CD4-positive, alpha-beta T cell treated with Interleukin-1 beta for 1 hour (primary cell): ENCODE measurements at places on chromosomes 7 and 10.

DNA sequence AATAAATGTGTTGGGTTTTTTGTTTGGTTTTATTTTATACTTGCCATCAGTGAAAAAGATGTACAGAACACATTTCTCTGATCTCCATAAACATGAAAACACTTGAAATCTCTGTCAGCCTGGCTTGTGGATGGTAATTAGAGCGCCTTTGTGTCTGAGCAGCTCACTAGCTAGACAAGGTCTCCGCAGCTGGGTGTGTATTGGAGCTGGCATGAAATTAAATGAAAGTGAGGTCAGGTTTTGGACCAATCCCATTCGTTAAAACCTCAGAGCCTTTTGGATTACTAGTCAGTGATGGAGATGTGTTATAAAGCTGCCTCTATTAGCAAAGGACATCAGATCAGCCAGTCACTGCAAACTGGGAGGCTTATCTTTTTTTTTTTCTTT lies 2.7 kb downstream of the FRAT1 start:
- no peak for DNase-seq

DNA sequence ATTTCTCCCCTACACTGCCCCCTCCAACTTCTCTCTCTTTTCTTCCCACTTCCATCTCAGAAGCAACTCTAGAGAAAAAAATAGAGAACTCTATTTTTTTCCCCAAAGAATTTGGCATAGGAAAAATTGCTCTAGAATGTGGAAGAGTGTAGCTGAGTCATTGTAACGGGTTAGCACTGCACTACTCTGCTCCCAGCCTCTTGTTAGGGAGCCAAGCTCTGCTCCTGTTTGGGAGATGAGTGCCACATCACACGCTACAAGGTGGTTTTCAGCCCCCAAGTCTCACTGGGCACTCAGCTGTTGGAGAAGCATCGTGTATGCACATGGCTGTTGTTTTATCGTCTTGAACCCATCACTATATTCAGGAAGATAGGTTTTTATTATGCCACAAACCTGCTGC lies 136.4 kb downstream of the BMPER start:
- DNase-seq = no peak

- no peak for DNase-seq
Measured at GRCh38 chr10:132172091-132173066, 14.4 kb upstream of the DPYSL4 start.

DNA sequence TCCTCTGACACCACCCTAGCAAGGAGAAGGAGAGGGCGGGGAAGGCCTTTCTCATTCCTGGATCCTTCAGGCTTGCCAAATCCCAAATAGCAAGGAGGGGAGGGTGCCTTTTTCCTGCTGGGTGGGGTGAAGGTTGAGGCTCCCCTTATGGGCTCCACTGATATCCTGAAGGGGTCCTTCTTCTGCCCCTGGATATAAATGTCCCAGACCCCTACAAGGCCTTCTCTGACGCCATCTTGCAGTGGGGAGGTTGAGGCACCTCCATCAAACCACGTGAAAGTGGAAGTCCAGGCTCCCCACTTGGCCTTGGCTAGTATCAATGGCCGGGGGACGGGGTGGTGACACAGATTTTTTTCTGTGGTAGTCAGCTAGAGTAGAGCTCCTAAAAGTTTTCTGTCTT lies 371.3 kb downstream of the GLRX3 start:
- DNase-seq = no peak

GRCh38 chr10:73744664-73744975 lies 448 bp downstream of the SEC24C start:
- peak; percentile 49 for DNase-seq
